Fibroblast of pulmonary artery (primary cell): ENCODE measurements at places on chromosomes 2 and 18.

DNA sequence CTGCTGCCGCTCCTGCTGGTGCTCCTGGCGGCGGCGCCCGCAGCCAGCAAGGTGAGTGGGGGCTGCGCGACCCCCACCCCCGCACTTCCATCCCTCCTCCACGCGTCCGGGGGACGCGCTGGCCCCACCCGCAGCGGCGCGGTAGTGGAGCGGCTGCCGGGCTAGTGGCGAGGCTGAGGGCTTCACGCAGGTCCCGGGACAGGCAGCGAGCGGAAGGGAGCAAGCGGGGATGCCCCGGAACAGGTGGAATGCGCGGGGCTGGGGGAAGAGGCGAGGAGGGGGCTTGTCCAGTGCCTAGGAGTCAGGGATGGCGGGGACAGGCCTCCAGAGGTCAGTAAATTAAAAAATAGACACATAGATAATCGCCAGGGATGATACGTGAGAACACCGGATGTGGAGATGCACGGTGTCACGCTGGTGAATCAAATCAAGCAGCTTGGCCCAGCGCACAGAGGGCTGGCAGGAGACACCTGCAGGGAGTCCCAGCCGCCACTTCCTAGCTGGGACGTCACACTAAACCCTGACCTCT lies 403 bp downstream of the COL4A3 start:
- no peak for DNase-seq

GRCh38 chr18:49050452-49050851 lies 99.7 kb upstream of the SMAD7 start:
- DNase-seq, result no peak

GRCh38 chr2:167198576-167198975 lies 310.3 kb downstream of the XIRP2 start:
- no peak for DNase-seq

DNA sequence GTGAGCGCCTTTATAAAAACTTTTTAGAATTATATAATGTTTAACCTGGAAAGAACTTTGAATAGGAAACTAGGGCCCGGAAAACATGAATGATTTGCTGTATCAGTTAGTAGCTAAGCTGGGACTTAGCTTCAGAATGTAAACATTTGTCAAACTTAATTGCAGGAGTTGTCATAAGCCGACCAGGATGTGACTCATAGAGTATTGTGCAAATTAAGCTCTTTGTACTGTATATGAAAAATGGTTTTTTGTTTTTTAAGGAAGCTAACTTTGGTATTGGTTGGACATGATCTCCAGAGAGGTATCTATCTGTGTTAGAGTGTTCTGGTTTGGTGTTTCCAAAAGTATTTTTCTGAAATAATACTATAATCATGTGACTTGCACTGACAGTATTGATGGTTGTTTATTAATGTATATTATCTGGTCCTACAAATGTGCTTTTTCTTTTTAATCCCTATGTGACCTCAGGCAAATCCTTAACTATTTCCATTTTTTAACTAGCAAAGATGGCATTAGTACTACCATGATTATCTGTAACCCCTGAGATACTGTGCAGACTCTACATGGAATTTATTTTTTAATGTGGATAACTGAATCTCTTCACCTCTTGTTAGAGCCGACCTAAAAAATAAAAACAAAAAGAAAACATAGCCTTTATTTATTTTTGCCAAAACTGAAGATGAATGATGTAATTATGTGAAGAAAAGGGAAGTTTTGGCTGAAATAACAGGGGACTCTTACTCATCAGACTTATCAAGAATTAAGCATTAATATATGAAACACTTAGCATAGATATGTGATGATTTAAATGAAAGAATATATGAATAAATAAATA lies 11.7 kb downstream of the YIPF4 start:
- peak; percentile 75 for DNase-seq

- no peak for DNase-seq
Observed at GRCh38 chr2:125885340-125885739, 770.6 kb upstream of the GYPC start.

DNA sequence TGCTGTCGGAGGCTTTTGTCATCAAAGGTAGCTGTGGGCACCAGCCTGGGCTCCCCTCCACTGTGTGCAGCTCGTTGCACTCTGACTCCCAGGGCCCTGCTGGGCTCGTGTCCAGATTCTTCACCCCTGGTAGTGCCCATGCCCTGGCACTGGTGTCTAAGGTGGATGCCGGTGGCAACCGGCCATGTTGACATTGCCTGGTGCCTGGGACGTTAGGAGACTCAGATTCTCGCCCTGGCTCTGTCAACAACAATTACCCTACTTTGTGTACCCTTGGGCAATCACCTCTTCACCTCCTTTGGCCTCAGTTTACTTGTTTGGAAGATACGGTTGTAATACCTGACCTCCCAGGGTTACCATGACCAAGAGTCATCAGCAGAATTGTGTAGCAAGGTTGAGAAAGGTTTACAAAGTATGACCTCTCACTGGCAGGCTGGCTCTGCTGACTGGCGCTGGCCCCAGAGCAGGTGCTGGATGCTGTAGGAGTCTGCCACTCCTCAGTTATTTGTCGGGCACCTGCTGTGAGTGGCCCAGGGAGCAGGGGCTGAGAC lies 41.5 kb upstream of the MCFD2 start:
- DNase-seq, result no peak
